ENCODE measurements at places on chromosomes 7 and 10. TPM values are rescaled to one million over a fixed set of nuclear protein-coding genes. Genes with fewer than 3 reads are reported as not detected.

Gene FOXL3
- not detected for total RNA-seq

GRCh38 chr10:88994019-88994418 lies 3.4 kb downstream of the FAS start:
- no peak for DNase-seq

Gene SMO
- total RNA-seq: 9.0 TPM

- DNase-seq: peak; percentile 74
Observed at GRCh38 chr7:77331938-77332695, 84.0 kb downstream of the GSAP start.

Gene MYH16
- total RNA-seq: not detected

Gene OPN4
- total RNA-seq: not detected

Gene CREB5
- total RNA-seq: 18.5 TPM

Gene C7orf57
- not detected for total RNA-seq
